ENCODE measurements at places on chromosomes 6 and 20.

DNA sequence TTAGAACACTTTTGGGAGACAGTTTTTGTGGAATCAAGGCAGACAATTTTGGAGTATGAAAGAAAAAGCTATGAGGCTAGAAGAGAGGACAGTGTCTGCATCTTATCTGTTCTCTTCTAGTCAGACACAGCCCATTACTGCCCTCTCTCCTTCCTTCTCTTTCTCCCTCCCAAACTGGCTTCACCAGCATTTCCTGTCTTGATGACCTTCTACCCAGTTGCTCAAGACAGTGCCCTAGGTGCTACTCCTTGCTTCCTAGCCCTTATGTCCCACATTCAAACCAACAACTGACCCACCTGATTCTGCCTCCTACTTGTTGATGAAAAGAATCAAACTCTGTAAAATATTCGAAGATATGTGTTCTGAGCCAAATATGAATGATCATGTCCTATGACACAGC lies 116.4 kb upstream of the RIPOR2 start:
- no peak for DNase-seq

DNA sequence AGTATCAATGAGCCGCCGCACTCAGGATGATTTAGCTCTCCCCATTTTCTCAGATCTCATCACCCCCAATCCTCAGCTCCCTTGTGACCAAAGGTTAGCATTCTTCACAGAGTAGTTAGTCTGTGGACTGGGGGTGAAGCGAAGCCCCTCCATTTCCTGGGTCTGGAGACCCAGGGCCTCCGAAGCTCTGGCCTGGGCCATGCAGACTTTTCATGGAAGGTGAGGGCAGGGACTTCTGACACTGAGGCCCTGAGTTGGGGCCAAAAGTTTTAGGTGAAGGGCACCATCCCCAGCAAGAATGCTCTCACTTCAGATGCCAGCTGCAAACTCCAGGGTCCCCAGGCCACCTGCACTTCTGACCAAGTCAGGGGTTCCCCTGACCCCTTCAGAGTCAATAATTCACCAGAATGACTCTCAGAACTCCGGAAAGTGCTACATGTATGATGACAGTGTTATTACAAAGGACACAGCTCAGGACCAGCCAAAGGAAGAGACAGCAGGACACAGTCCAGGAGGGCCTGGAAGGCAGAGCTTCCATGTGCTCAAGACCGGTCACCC lies 65.7 kb upstream of the DUSP22 start:
- DNase-seq, result no peak

DNA sequence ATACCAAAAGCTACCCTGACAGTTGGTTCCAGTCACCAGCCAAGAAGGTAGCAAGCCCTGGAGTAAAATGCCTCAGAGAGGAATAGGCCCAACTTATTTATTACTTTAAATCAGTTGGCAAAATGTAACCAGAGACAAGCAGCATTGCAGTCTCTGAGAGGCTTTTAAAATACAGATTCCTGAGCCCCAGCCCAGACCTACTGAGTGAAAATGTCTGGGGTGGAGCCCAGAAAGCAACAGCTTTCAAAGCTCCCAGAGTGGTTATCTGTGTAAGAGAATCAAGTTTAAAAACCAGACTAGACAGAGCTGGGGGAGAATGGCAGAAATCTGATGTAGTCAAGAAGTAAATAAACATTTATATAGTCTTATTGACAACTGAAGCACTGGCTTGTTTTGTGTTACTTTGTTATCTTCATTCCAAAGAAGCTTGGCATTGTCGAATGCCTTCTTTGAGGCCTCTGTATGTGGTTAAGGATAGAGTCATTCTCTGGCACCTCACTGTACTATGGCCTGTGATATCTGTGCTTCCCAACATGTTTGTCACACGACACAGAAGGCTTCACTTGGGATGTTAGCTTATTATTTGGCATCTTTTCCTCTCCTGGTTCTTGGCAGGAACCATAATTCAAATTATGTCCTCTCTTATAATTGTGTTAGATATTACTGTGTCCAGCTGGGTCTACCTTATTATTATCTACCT lies 313.5 kb downstream of the SLC35F1 start:
- DNase-seq, result no peak

- no peak for DNase-seq
Observed at GRCh38 chr20:64159711-64160110, 4.5 kb upstream of the MYT1 start.

GRCh38 chr6:39573541-39573940 lies 151.7 kb downstream of the KIF6 start:
- DNase-seq, result no peak

Measured in activated naive CD8-positive, alpha-beta T cell treated with anti-CD3 and anti-CD28 coated beads, Interleukin-2, amount 10 ng/mL, durations not matched to agents 7 days and 5 days (primary cell).